ENCODE measurements at places on chromosomes 13 and 19.
A peak's percentile ranks its signal among the peaks of the same experiment; 100 is the strongest.

DNA sequence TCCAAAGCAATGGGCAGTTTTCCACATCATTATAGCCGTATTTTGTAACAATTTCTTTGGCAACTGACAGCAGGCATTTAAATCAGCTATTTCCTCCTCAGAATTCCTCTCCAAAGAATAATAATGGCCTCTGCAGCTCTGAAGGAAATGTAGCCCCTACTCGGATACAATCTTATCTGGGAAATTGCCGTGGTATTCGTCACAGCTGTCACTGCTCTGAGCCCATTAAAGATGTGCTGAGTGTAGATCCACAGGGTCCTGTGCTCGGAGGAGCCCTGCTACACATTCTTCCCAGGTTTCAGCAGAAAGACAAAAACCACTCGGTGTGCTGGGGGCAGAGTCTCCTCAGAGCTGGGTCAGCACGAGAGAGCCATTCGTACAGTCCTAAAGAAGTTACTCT is 33.1 kb downstream of the MZT1 start:
- no peak for DNase-seq

GRCh38 chr13:96052656-96053002 is 572 bp downstream of the UGGT2 start:
- no peak for DNase-seq

DNA sequence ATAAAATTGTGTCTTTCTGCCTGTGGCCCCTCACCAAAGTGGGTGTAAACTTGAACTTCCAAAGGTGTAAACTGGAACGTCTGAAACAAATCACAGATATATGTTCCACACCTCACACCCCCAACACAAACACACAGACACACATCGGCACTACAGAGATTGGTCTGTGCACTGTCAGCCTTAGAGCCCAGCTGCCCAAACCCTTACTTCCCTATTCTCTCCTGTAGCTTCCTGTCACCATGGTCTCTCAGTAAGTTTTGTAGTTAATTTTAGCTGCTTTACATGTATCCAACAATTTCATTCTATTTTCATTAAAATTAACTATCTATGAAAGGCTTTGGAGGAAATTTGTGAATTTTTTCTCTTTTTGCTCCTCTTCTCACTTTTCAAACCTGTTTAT is 5.4 kb downstream of the TM9SF2 start:
- DNase-seq: no peak

DNA sequence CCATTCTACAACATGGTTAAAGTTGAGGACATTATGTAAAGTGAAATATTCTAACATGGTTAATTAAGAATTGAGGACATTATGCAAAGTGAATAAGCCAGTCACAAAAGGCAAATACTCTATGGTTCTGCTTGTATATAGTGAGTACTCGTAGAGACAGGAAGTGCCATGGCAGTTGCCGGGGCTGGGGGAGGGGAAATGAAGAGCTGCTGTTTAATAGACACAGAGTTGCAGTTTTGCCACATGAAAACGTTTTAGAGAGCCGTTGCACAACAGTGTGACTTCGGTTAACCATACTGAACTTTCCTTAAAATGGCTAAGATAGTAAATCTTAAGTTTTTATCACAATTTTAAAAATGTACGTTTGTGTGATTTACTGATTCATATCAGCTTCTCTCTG is 176.9 kb downstream of the SHISA2 start:
- DNase-seq: peak; percentile 98

DNA sequence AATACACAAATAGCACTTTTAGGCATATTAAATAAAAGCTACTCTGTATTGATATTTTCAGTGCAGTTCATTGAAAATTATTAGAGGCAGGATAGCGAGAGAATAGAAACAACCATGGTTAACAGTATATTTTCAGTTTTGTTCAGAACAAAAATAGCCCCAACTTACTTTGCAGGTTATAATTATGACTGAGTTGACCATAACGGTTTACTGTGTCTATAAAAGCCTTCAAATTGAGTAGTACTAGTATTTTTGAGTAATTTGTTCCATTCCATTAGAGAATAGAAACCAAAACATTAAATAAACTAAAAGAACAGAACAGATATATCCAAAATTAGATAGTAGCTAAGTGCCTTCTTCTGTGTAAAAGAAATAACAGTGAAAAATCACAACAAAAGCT is 1108.4 kb upstream of the PCDH20 start:
- no peak for DNase-seq
